ENCODE measurements at places on chromosomes 13 and 19.

DNA sequence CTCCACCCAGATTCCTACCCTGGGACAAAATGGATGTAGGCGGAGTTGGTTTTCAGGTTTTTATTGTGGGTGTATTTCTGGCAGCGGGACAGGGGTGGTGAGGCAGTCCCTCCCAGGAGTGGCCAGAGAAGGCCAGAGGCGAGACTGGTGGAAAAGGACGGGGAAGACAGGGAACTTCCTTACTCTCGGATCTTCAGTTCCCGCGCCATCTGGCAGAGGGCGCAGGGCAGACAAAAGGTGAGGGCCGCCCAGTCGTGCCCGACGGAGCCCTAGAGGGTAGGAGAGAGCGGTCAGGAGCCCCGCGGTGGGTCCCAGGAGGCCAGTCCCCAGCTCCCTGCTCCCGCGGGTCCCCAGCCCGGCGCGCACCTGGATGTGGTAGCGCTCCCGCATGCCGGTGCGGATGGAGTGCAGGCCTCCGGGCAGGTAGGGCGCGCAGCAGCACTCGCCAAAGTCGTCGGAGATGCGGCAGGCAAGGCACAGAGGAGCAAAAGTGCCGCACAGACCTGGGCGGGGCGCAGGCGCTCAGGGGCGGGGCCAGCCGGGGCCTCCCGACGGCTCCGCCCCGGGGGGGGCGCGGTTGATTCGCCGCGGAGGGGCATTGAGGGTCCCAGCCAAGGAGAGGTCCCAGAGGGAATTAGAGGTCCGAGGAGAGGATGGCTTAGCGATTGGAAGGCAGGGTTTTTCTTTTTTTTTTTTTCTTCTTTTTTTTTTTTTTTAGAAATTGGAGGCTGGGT, 3.0 kb downstream of the CNFN start:
- peak; percentile 48 for DNase-seq

DNA sequence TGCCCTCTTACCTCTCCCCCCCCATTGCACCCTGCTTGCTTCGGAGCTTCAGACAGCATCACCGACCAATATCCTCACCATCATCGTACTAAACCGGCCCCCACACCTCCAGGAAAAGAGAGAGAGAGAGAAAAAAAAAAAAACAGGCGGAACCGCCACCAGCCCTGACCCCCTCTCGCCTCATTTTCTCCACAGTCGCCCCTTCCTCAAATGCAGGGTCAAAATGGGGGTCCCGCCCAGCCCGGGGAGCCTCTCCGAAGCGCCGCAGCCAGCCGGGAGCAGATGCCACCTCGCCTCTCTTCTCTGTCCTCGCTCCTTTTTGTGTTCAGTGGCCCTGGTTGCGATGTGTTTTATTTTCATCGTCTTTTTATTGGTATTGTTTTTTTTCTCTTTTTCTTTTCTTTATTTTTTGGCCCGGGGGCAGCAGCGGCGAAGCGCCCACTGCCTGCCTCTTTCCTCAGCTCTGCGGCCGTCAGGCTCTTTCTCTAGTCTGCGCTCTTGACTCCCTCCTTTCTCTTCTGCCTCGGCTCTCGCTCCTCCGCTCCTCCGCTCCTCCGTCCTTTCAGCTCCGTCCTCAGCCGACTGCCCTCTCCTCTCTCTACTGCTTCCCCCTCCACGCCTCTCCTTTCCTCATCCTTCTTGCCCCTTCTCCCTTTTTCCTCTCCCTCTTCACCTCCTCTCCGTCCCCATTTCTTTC, 41.4 kb downstream of the DEDD2 start:
- no peak for DNase-seq

DNA sequence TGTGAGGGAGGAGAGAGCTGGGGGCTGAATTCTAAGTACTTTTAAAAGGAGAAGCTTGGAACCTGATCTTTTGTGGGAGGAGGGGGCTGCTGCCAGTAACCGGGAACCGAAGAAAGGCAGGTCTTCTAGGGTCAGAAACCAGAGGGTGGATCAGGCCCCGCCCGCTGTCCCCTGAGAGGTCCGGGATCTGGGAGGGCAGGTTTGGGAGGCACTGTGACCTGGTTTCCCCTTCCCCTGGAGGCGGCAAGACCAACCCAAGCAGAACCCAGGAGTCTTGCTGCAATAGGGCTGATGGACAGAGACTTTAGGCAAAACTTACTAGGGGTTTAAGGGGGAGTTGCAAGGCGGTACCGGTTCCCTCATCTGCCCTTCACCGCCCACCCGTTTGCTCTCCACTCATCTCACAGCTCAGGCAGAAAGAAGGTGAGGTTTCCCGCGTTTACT, 707 bp upstream of the KLK8 start:
- DNase-seq, result no peak

DNA sequence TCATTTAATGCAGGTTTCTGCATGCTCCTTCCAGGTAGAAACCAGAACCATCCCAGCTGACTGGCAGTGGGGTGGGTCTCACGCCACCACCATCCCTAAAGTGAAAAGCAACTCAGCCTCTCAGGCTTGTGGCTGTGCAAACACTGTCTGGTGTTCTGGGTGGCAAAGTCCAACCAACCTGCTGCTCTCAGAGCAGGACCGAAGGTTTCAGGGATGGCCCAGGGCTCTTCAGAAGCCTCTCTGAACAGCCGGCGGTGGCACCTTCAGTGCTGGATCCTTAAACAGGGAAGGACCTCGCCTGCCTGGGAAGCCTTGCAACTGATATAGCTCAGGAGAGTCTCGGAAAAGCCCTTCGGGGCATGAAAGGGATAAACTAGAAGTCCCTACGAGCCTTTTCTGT, 100.8 kb downstream of the COL4A1 start:
- DNase-seq, result no peak

- DNase-seq, result no peak
Measured at GRCh38 chr13:110108348-110109139, 198.4 kb downstream of the COL4A1 start.

GRCh38 chr13:40564342-40565001, 102.0 kb downstream of the FOXO1 start:
- DNase-seq, result no peak

DNA sequence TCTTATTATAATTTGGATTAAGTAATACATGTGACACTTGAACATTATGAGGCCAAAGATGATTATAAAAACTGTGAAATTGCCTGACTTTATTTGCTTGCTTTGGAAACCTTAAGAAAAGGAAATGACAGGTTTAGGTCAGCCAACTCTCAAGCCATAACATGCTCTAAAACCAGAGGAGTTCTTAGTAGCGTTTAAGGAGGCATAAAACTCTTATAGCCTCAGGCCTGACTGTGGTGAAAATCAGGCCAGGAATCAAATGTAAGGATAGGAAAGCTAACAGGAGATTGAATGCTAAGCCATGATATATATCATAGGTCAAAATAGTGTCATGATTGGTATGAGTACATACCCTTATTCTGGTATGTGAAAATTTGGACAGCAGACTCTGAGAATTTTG, 1142.4 kb upstream of the MIR17HG start:
- DNase-seq, result no peak

GRCh38 chr13:24682353-24682752, 2.1 kb downstream of the ATP12A start:
- DNase-seq, result no peak

GRCh38 chr19:40831502-40832430, 18.5 kb downstream of the CYP2A6 start:
- no peak for DNase-seq

GRCh38 chr13:112477070-112477619, 101.0 kb downstream of the SPACA7 start:
- no peak for DNase-seq

- no peak for DNase-seq
Measured at GRCh38 chr13:44609137-44609536, 33.0 kb upstream of the TSC22D1 start.

GRCh38 chr13:100506154-100506553, 82.4 kb downstream of the GGACT start:
- peak; percentile 12 for DNase-seq

DNA sequence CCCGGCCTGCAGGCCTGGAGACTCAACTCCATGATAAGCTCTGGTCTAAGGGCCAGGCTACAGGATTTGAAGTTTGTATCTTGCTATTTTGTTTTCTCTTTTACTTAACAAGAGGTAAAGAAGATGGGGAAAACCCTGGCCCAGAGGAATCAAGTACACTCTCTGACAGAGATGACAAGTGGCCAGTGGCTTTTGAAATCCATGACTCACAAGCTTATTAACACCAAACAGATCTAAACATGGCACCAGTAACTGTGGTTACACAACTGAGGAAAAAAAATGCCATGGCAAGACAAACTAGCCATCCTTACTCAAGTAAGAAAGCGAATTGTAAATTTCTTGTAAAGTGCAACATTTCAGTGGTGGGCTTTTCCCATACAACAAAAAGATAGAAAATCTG, 72.6 kb upstream of the SERTM1 start:
- no peak for DNase-seq

GRCh38 chr19:43763473-43763939, 8.7 kb upstream of the SMG9 start:
- DNase-seq, result no peak
